ENCODE measurements at places on chromosomes 11 and 22. TPM values are rescaled to one million over a fixed set of nuclear protein-coding genes. Genes with fewer than 3 reads are reported as not detected.

GRCh38 chr22:27086080-27087044 is 429.0 kb downstream of the MIAT start:
- DNase-seq: no peak

DNA sequence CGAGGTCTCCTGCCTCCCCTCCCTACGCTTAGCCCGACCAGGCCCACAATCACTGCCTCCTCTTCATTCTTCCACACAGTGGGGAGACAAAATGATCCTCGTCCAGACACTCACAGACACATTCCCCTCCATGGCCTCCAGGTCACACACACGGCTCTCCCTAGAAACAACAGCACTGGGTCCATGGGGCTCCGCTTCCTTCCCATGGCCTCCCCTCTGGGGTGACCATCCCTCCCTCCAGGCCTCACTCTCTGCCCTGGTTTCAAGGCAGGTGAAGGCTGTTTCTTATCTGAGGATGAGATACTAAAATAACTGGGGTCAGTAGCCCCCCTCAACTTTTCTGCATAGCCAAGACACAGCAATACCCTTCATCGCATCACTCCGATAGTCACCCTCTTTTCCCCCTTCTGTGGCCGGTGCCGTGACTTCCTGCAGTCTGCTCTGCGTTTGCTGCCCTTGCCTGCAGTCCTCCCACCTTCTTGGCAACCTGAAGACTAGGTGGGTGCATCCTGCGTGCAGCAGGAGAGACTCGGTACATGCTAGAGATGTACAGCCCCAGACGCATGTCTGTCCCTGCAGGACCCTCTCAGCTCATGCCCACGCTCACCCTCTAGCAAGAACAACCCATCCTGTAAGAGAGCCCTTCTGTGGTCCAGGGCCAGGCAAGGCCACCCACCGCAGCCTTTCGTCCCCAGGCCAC is 55.8 kb downstream of the CD6 start:
- no peak for DNase-seq

DNA sequence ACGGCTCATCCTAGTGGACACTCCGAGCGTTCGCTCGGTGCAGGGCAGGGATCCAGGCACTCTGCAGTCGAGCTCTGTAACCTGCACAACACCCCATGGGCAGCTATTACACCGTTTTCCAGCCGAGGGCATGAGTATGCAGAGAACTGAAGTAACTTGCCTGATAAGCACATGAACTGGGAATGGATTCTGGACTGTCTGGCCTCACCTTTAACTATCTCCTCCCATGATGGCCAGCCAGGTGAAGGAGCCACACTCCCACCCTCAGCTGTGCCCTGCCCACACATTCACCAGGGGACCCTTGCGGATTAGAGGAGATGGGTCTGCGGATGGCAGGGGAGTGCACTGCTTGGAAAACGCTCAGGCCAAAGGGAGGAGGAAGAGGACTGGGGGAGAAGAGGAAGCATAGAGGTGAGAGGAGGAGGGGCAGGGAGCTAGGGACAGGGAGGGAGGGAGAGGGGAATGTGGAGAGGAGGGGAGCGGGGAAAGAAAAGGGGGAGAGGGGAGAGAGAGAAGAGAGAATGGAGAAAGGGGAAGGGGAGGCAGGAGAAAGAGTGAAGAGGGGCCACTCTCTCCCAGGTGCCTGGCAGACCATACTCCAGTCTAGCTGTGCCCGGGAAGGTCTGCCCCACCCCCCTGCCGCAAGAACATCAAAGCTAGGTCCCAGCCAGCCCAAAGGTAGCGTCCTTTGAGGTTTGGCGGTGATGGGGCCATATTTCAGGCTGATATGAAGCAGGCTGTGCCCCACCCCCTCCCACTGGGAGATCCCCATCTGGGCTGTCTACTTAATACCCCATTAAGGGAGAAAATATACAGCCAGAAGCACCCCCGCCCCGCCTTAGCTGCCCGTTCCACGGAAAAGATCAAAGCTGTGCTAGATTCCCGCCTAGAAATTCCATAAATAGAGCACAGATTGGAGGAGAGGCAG is 33.2 kb upstream of the TCF20 start:
- no peak for DNase-seq

- DNase-seq: peak; percentile 50
Measured at GRCh38 chr22:32996702-32997101, 61.5 kb downstream of the SYN3 start.

Gene GAB4
- not detected for total RNA-seq
